LoVo (cell line): ENCODE measurements at places on chromosomes 5 and 9.

GRCh38 chr9:28163619-28164018 is 590.3 kb upstream of the C9orf72 start:
- DNase-seq, result no peak

DNA sequence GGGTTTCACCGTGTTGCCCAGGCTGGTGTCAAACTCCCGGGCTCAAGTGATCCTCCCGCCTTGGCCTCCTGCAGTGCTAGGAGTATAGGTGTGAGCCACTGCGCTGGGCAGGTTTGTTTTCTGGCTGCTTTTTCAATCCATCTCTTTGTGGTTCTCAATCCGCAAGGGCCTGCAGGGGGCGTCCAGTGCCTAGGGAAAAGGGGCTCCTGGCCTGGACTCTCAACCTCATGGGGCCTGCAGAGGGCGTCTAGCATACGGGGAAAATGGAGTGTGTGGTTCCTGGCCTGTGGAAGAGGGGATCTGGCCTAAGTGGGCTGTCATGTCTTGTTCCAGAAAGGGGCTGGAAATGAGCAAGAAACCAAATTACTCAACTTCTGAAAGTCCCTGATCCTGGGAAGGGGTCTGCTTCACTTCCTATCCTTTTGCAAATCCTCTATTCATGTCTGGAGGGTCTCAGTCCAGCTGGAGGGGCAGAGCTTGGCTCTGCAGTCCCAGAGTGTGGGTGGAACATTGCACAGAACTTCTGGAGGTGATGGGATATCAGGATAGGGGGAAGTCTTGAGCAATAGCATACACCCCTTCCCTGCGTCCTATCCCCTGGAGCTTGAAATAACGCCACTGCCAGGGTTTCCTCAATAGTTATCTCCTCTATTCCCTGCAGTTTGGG is 12.7 kb upstream of the CCL27 start:
- peak; percentile 67 for DNase-seq

DNA sequence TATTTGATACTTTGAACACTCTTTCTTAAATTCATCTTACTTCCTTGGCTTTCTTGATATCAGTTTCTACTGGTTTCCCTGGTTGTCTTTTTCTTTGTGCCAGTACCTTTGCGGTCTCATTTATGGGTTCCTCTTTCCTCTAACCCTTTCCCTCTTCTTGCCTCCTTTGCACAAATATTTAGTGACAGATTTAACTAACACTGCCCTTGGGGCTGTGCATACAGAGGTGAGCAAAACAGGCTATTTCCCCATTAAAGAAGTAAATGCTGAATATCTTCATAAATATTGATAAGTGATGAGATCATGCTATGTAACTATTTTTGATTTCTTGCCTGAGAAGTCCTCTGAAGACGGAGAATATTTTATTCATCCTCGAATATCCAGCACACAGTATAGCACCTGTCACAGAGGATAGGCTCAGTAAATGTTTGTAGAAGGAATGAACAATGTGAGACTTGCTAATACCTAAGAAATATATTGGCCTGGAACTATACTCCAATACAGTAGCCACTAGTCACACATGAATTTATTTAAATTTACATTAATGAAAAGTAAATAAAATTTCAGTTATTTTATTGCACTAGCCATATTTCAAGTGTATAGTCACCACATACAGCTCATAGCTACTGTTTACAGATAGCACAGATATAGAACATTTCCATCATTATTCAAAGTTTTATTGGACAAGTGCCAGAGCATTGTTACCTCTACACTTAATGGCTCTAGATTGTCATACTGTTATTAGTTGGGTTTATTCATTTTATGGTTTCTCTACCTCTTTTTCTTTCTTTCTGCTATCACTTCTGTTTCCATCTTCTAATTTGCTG is 90.4 kb downstream of the RIC1 start:
- no peak for DNase-seq

- no peak for DNase-seq
Observed at GRCh38 chr5:164345173-164345849, 839.9 kb downstream of the MAT2B start.

- DNase-seq, result no peak
Observed at GRCh38 chr9:134553996-134554372, 87.6 kb upstream of the COL5A1 start.

DNA sequence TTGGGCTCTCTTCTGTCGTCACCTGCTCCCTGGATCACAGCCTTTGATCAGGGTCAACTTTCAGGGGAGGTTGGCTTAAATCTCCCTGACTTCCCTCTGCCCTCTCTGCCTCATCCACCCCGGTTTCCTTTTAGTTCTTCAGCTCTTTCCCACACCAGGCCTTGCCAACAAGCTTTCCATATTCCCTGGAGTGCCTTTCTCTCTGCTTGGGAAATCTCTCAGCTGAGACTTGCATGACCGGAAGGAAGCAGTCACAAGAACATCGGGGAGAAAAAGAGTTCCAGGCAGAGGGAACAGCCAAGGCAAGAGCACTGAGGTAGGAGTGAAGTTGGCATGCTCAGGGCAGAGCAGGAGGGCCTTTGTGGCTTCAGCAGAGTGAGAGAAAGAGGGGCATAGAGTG is 88.4 kb upstream of the HSPA9 start:
- DNase-seq, result no peak

DNA sequence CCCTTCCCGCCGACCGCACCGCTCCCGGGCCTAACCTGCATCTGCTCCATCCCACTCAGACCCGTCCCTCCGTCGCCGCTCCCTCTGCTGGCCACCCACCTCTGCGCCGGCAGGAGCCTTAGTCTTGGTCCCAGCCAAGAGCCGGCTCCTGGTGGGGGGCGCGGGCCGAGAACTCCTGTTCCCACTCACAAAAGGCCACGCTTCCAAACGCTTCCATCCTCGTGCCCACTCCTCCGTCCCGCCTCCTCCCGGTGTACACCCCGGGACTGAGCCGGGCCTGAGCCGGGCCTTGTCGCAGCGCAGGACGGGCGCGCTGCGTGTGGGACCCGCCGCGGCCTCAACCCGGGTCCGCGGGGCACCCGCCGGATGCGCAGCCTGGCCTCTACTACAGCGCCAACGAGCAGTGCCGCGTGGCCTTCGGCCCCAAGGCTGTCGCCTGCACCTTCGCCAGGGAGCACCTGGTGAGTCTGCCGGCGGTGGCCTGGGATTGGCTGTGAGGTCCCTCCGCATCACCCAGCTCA is 7.5 kb downstream of the ADAMTS13 start:
- DNase-seq, result no peak

DNA sequence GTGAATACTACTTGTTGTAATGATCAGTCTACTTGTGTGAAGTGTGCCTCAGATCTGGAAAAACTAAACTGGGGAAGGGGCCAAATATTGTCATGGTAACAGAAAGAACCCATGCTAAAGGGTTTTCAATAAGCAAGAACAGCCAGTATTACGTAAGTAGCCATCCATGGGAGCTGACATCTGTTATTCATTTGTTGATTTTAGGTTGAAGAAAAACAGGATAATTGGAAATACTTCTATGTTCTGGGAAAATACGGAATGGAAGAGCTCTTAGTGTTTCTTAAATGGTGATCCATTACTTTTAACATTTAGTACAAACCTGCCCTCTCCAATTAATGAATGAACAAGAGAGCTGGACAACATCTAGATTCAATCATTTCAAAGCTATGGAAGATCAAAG is 485.8 kb downstream of the NTRK2 start:
- no peak for DNase-seq

- DNase-seq, result no peak
Observed at GRCh38 chr5:128927644-128928043, 37.6 kb upstream of the SLC27A6 start.

DNA sequence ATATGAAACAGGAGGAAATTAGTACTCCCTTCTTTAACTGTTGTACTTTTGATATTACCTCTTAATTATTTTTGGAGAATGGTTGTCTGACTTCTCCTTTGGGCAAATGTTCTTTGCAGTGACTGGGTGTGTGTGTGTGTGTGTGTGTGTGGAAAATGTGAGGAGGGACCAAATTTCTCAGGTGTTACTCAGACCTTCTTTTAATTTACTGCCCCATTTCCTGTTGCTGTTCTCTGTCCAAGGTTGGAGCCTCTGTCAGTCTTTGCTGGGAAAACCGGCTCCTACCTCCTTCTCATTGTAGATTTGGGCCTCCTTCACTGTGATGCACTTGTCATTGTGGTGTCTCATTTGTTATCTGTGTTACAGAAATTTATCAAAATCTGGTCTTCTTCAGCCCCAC is 68.4 kb downstream of the PBX3 start:
- peak; percentile 54 for DNase-seq

- no peak for DNase-seq
Observed at GRCh38 chr5:168434001-168434400, 52.3 kb upstream of the RARS1 start.

GRCh38 chr5:128498844-128499455 is 39.1 kb downstream of the FBN2 start:
- peak; percentile 52 for DNase-seq

GRCh38 chr5:74009502-74009901 is 383.5 kb downstream of the ARHGEF28 start:
- DNase-seq, result no peak

GRCh38 chr5:168409591-168410458 is 76.4 kb upstream of the RARS1 start:
- DNase-seq, result peak; percentile 9

GRCh38 chr9:117464941-117465616 is 50.2 kb upstream of the ASTN2 start:
- no peak for DNase-seq

GRCh38 chr5:78327761-78328510 is 32.5 kb upstream of the SCAMP1 start:
- no peak for DNase-seq

DNA sequence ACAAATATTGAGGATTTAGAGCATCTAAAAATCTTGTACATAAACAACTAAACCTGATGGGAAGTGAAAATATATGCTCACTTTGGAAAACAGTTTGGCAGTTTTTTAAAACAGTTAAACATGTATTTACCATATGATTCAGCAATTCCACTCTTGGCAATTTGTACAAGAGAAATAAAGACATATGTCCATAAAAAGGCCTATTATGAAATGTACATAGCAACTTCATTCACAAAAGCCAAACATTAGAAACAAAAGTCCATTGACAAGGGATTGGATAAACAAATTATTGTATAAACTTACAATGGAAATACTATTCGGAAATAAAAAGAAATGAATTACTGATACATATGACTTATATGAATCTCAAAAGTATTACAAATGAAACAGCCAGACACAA is 196.2 kb upstream of the SLC24A2 start:
- DNase-seq, result no peak

GRCh38 chr5:181111010-181111409 is 20.0 kb downstream of the OR2V1 start:
- DNase-seq, result no peak

- no peak for DNase-seq
Observed at GRCh38 chr5:118554241-118554640, 434.1 kb downstream of the DTWD2 start.

DNA sequence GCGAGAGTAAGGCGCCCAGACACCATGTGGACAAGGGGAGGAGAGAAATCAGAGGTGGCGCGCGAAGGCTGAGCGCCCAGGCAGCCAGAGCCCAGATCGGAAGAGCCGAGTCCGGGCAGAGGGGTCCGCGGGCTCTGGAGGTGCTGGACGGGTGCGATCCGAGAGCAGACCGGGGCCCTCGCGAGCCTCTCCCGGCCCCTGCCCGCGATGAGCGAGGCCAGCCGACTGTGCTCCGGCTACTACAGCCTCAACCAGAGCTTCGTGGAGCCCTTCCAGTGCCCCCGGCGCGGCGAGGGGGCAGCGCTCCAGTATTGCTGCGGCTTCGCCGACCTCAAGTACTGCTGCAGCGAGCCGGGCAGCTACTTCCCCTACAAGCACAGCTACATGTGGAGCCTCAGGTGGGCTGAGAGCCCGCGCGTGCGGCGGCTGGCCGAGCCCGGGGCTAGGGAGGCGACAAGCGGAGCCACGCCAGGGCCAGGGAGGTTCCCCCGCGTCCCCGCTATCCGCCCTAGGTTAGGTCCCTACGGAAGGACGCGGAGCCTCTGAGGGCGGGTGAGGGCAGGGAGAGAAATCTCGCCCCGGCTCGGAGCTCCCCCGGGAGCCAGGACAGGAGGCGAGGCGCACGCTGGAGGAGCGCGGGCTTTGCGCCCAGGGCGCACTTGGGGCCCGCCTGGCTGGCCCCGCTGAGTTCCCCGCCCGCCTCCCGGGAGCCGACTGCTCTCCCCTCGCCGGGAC is at the start of gene SHISAL2B:
Gene SHISAL2B (plus strand): TSS at position 87 of the 735 bp plus-strand sequence. CDS start 121 bp downstream, at position 208.
- no peak for DNase-seq

GRCh38 chr5:88886746-88887341 is 3.9 kb upstream of the MEF2C start:
- DNase-seq, result no peak

- peak; percentile 77 for DNase-seq
Observed at GRCh38 chr5:59768152-59769040, 125.1 kb downstream of the PDE4D start.

DNA sequence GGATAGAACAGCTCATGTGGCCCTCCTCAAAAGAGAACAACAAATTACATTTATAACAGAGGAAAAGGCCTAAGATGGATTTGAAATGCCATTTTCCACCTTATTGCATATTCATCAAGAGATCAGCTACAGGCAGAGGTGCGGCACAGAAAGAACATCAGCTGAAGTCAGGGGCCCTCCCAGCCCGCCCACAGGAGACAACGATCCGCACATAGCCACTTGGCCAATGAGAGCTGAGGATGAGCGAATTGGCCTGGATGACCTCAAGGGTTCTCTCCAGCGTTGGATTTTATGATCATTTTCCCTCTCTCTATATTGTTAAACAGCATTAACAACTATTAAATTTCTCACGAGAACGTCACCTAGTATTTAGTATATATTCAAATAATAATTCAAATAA is 97.6 kb downstream of the GNAQ start:
- DNase-seq, result no peak

- DNase-seq, result no peak
Observed at GRCh38 chr5:36655161-36655560, 48.8 kb downstream of the SLC1A3 start.

DNA sequence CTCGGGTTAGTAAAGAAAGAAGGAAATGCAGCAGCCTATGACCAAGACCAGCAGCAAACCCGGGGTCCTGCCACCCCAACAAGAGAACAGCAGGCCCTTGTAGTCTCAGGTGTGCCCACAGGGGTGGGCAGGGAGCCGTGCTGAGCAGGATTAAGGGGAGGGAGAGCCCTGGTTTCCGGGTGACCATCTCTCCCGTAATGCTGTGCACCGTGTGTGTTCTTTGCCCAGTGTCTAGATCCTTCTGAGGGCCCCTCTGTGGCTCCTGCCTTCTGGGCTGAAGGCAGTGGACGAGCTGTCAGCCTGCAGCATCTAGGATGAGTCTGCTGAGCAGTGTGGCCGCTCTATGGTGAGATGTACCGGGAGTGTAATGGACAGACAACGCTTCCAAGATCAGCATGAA is 12.7 kb upstream of the PLEKHG4B start:
- DNase-seq, result no peak

- DNase-seq, result peak; percentile 33
Observed at GRCh38 chr9:19409401-19410194, 789 bp downstream of the ACER2 start.

DNA sequence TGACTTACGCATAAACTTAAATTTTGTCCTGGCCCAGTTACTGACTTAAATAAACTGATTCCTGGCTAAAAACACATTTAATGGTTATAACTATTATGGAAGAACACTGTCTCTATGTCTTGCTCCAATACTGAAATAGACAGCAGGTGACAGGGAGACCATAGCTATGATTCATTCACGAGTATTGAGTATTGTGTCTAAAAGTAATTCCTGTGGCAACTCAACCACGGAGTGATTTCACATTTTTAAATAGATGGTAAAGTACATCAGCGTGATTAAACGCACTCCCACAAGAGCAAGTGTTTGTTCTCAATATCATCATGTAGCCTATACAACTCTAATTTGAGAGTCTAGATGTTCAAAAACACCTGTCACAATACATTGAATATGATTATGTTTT is 35.9 kb upstream of the PCSK1 start:
- no peak for DNase-seq

GRCh38 chr5:169164481-169164925 is 136.4 kb downstream of the SLIT3 start:
- DNase-seq, result no peak
